ENCODE measurements at places on chromosomes 2 and 18.

DNA sequence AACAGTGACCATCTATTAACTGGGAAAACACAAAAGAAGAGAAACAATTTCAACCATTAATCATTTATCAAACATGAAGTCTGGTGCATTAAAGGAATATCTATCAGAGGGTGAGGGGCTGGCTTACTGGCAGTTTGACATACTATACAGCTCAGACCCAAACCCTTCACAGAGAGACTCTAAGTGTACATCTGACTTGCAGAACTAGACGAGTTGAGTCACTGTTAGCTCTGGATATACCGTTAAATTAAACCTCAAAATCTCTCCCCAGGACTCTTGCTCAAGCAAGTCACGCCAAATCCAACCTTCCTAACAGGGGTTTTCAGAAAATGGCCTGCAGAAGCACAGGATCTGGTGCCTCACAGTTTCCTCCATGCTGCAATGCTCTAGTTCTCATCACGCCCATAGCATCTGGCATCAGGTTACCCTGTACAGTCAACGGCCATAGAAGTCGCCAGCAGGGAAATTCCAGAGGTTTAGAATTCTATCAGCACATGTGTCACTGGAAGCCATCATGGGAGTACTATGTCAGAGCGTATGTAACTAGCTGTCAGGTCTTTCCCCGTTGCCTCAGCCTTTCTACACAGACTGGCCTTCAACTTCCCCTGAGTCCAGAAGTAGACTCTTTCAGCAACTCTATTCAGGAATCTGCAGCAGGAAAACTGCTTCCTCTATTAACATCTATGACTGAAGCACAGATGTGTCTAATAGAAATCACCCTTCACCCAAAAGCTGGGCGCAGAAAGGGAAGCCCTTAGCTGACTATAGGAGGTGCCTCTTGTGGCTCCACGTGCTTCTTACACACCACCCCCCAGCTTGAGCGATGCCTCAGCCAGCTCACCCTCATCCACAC is 9.3 kb downstream of the TGOLN2 start:
- peak; percentile 77 for DNase-seq

DNA sequence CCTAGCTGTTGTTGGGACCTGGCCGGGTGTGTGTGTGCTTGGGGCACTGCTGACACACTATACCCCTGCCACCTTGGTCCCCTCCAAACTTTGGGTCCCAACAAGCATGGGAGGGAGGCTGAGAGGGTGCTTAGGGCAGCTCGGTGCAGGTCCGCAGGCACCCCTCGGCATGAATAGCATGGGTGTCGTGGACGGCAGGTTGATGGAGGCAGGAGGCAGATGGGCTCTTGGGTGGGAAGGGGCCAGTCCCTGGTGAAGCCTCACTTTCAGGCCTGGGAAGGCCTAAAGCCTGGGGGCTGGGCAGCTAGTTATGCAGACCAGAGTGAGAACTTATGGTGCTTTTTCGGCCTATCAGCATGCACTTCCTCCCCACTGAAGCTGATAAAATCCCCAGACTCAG is 164.2 kb downstream of the CDH19 start:
- DNase-seq: no peak

DNA sequence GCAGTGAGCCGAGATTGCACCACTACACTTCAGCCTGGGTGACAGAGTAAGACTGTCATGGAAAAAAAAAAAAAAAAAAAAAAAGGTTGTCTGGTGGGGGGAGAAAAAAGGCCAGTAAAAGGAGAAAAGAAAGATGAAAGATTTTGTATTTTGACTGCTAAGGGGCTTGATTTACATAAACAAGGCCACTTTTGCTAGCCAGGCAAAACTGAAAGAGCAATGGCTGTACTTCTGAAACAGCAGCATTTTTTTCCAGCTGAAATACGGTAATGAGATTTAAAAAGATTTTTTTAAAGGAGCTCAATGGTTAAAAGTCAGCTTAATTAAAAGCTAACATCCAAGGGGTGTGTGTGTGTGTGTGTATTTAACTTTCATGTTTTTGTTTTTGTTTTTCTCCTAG is 11.3 kb upstream of the OXER1 start:
- DNase-seq: no peak

GRCh38 chr2:156429211-156429610 is 7.0 kb upstream of the GPD2 start:
- DNase-seq: no peak

DNA sequence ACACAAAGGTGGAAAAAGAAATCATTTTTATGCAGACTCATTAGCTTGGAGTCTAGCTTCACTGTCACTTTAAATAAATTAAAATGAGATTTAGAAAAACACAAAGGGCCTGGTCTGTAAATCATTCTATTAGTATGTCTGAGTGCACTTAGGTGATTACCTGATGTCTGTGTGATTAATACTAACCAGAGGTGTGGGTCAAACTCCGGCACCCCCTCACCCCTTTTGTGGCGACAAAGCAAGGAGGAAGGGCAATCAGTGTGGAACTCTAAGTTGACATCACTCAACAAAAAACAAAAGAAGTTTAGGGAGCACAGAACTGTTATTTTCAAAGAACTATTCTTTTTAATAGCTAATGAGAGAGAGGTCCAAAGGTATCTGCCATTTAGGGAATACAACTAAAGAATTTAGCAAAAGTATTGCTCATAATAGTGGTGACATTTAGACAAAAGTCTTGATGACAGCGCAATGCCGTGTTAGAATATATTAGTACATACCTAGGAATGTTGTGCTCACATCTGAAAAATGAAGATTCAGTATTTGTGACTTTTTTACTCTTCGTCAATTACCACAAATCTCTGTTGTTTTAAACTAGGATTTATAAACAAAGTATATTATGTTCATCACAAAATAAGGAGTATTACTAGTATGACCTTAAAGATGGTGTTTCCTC is 66.3 kb downstream of the ZEB2 start:
- no peak for DNase-seq

GRCh38 chr2:70553334-70553583 is 367 bp downstream of the TGFA start:
- peak; percentile 62 for DNase-seq

- DNase-seq: no peak
These were observed 3.8 kb downstream of the VSNL1 start for GRCh38 chr2:17544256-17544655.

DNA sequence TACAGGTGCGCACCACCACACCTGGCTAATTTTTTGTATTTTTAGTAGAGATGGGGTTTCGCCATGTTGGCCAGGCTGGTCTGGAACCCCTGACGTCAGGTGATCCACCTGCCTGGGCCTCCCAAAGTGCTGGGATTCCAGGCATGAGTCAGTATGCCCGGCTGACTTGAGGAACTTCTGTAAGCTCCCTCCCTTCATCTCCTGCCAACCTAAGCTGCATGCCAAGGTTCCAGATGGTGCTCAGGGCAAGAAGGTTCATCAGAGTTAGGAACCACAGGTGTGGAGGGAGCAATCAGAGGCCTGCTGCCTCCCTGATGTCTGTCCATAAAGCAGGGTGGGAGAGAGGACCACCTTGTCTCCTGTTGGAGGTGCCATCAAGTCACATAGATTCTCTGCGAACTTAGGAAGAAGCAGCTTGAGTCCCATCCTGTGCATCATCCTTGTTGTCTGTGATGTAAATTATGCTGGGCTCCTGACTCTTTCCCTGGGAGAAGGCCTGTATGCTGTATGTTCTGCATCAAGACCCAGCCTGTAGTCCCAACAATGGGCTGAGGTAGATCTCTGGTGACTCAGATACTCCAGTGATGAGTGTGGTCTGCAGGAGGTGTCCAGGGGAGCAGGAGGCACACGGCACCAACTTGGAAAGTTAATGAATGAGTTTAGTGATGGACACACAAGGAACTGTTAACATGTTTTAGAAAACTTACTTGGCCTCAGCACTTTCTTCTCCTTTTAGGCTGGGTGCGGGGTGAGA is 53.1 kb downstream of the TMEM17 start:
- no peak for DNase-seq

GRCh38 chr2:66697366-66697765 is 262.4 kb downstream of the MEIS1 start:
- no peak for DNase-seq

GRCh38 chr2:233173115-233173514 is 78.4 kb upstream of the ATG16L1 start:
- no peak for DNase-seq

GRCh38 chr18:48032876-48033789 is 102.7 kb upstream of the SMAD2 start:
- no peak for DNase-seq

DNA sequence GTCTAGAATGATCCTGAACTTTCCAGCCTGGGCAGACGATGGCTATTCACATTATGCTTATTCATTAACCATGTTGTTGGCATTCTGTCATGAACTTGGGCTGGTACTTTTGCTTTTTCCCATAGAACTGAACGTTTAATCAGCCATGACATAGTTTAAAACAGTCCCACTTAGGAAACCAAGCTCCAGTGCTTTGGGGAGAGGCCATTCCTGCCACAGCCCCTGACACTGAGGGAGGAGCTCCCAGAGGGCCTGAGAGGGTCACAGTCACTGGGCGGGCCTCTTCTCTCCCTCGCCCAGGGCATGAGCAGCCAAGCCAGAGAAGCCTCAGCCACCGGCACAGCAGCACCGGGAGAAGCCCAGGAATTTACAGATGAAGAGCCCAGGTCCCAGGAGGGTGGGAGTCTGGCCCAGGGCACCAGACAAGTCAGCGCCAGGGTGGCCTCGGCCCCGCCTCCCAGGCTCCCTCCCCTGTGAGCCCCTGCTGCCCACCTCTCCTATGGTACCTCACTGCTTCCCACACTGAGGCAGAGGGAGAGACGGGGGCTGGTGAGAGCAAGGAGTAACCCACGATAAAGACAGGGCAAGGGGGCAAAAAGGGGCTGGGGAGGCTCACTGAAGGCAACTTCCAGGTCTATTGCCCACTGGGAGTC is 33.6 kb downstream of the MAL start:
- DNase-seq: no peak

- no peak for DNase-seq
These were observed 150.2 kb downstream of the PARD3B start for GRCh38 chr2:204695506-204695905.
